Neuronal stem cell (in vitro differentiated cells): ENCODE measurements at places on chromosomes 13 and 19.

- no peak for DNase-seq
Observed at GRCh38 chr19:1618157-1619093, 13.2 kb upstream of the UQCR11 start.

- DNase-seq: no peak
Observed at GRCh38 chr19:7887408-7888144, 734 bp upstream of the LRRC8E start.

DNA sequence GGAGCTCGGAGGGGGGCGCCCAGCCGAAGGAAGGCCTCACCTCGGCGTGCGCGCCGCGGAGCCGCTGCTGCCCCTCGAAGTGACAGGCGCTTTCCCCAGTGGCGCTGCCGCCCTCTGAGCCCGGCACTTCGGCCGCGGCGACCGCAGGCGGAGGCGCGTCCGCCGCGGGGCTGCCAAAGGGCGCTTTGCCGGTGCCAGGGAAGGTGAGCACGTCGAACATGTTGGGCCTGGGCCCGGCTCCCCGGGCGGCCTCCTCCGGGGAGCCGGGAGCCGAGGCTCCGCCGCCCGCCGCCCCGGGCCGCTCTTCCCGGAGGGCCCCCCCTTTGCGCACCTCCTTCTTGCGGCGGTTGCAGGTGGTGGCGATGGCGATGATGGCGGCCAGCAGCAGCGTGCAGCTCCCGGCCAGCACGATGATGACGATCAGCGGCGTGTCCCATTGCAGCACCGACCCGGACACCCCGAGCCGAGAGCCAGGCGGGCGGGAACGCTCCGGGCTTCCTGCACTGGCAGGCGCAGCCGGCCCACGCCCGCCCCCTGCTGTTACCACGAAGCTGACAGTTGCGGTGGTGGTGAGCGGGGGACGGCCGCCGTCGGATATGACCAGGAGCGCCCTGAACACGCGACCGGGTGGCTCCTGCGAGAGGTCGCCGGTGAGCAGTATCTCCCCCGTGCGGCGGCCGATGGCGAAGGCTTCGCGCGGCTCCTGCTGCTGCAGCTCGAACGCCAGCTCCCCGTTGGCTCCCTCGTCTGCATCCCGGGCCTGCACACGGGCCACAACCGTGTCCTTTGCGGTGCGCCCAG, 2.5 kb downstream of the PCDH8 start:
- DNase-seq: peak; percentile 69

DNA sequence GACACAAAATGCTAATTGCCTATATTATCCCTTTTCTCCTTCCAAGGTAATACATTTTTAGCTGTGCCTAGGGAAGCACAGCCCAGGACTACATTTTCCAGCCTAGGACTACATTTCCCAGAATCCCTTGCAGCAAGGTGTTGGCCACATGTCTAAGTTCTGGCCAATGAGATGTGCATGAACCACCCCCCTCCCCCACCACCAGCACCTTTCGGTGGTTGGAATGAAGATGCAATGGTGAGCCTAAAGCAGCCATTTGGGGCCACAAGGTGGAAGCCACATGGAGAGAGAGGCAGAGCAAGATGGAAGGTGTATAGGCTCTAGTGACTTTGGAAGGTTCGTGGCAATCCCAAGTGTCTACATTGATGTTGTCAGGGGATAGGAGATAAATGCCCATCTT, 16.2 kb downstream of the UNC13A start:
- no peak for DNase-seq

DNA sequence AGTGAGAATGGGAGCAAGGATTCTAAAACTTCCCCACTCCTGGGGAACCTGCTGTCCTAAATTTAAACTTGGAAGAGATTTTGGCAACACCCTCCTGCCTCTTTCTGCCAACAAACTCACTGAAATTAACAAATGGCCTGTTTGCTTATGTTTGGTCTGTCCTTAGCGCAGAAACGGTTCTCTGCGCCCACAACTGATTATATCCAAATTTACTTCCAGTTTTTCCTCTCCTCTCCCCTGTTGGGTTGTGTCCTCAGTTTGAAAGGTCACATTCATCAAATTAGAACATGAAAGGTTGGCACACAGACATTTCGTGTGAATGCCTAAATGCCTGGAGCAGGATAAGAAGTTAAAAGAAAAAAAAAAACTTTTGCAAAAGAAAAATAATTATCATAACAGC, 56.4 kb upstream of the MRI1 start:
- DNase-seq: no peak

DNA sequence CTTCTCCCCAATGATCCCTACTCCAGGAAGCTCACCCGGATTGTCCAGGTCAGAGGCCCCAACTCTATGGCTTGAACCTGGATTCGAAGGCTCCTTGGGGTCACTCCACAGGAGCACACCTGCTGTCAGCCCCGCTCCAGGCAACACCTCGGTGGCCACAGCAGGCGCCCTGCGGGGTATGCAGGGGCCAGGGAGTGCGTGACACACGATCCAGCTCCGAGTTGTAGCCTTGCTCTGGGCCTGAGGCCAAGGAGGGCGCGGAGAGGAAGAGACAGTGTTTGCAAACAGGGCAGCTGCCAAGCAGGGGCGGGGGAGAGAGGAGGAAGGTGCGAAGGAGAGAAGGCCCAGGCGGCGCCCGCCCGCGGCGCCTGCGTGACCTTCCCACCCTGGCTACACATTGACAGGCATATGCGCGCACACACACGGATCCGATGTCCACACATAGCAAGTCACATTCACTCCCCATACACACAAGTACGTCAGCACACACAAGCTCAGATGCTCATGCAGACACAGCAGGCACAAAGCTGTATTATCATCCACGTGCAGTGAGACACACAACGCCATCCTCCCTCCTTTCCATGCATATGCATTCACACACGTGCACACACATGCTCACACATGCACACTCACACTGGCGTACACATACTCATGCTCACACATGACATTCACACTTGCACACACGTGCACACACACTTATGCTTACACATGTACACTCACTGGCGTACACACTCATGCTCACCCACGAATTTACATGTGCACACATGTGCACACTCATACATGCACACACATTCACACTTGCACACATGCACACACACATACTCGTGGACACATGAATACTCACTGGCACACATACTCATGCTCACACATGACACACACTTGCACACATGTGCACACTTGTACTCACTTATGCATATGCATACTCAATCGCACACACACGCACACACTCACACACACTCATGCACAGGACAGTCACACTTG, 10.4 kb downstream of the SBK2 start:
- DNase-seq: no peak

DNA sequence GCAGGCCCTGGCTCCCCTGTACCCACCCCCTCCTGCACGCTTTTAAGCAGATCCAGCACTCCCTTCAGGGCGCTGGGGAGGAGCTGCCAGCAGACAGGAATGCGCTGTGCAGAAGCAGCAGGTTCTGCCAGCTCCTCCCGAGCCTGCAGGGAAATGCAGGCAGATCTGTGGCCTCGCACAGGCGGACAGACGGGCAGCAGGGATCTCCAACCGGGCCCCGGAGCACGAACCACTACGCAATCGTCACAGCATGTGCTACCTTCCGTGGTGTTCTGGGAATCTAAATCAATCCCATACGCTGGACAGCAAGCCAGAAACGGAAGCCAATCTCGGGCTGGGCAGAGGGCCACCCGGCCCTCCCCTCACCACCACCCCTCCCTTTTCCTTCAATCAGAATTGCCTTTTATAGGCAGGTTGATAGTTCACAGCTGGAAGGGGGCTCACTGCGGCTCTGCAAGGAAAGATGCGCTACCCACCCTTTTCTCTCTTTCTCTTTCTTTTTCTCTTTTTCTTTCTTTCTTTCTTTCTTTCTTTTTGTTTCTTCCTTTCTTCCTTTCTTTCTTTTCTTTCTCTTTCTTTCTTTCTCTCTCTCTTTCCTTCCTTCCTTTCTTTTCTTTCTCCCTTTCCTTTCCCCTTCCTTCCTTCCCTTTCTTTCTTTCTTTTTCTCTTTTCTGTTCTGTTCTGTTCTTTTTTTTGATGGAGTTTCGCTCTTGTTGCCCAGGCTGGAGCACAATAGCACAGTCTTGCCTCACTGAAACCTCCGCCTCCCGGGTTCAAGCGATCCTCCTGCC, 99.9 kb downstream of the GNG7 start:
- DNase-seq: no peak

- DNase-seq: no peak
Observed at GRCh38 chr13:33207615-33207961, 78.0 kb downstream of the STARD13 start.

GRCh38 chr19:5204212-5204611, 136.4 kb downstream of the PTPRS start:
- DNase-seq: no peak

DNA sequence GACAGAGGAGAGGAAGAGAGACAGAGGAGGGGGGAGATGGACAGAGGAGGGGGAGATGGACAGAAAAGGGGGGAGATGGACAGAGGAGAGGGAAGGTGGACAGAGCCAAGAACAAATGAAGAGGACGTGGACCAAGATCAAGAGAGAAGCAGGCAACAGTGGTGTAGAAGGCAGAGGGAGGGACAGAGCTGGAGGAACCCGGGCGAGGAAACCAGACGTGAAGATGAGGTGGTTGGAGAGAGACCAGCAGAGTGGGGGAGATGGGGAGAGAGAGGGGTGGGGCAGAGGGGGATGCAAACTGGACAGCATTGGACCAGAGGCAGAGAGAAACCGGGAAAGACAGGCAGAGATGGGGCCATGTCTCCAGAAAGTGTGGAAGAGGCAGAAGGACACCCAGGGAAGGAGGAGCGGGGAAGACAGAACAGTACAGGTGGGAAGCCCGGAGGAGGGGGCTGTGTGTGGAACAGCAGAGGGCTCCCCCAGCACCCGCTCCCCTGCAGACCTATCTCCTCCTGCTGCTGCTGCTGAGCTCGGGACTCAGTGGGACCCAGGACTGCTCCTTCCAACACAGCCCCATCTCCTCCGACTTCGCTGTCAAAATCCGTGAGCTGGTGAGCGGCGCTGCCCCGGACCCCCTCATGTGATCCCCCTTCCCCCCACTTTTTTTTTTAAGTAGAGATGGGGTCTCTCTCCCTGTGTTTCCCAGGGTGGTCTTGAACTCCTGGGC, 1.3 kb downstream of the FLT3LG start:
- no peak for DNase-seq

DNA sequence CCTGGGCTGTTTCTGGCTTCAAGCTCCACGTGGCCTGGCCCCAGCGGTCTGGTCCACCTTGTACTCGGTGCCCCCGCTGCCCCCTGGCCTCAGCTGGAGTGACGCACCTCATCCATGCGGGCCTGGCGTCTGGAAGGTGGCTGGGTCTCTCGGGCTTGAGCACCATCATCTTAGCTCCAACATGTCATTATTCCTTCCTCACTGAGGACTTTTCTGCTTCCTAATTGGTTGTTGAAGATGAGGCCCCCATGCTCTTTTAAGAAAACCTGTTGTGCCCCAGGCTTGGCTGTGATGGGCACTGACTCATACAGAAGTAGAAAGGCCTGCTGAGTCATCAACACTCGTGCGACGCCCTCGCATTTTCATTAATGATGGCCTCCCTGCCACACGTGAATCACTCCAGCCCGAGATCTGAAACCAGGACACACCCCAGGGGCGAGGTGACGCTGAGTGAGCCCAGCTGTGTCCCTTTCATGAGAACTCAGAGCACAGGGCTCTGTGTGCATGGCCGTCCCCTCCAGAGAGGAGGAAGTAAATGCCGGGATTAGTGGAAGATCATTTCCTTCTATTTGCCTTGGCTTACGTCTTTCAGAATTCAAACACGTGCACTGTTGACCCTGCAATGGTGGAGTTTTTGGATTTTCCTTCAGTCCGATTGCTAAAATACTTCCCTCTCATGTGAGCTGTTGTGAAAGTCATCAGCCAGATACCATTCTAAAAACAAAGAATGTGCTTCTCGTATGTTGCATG, 14.0 kb upstream of the GJA3 start:
- no peak for DNase-seq

GRCh38 chr13:72489751-72490150, 237.7 kb downstream of the MZT1 start:
- DNase-seq: no peak

DNA sequence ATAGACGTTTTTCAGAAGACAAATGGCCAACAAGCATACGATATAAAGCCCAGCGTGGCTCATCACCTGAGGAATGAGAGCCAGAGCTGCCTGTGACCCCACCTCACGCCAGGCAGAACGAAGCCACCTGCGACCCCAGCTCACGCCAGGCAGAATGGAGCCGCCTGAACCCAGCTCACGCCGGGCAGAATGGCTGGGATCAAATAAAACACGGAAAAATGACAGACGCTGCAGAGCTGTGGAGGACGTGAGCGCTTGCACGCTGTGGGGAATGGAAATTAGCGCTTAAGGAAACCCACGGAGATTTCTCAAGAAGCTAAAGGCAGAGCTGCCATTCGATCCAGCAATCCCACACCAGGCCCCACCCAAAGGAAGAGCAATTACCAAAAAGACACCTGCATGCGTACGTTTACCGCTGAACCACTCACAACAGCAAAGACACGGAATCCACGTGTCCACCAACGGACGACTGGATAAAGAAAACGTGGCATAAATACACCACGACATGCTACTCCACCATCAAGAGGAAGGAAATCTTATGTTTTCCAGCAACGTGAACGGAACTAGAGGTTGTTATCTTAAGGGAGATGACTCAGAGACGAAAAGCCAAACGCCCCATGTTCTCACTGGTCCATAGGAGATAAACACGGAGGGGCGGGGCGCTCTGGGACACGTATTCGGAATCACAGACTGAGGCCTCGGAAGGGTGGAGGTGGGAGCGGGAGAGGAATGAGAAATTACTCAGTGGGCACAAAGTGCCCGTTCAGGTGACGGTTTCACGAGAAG, 30.7 kb upstream of the C13orf46 start:
- DNase-seq: no peak

DNA sequence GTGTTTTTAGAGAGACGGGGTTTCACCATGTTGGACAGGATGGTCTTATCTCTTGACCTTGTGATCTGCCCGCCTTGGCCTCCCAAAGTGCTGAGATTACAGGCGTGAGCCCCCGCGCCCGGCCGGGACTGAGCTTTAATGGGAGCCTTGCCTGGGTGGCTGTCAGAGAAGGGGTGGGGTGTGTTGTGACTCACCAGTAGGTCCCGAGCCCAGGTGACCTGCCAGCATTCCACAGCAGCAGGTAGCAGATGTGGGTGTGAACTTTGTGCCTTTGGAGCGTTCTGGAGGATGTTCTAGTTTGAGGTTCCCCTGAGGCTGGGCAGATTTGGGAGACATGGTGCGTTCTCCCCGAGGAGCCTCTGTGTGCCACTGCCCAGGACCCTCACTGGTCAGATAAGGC, 7.1 kb upstream of the EPN1 start:
- no peak for DNase-seq

- no peak for DNase-seq
Observed at GRCh38 chr13:110438776-110439175, 122.7 kb downstream of the RAB20 start.

DNA sequence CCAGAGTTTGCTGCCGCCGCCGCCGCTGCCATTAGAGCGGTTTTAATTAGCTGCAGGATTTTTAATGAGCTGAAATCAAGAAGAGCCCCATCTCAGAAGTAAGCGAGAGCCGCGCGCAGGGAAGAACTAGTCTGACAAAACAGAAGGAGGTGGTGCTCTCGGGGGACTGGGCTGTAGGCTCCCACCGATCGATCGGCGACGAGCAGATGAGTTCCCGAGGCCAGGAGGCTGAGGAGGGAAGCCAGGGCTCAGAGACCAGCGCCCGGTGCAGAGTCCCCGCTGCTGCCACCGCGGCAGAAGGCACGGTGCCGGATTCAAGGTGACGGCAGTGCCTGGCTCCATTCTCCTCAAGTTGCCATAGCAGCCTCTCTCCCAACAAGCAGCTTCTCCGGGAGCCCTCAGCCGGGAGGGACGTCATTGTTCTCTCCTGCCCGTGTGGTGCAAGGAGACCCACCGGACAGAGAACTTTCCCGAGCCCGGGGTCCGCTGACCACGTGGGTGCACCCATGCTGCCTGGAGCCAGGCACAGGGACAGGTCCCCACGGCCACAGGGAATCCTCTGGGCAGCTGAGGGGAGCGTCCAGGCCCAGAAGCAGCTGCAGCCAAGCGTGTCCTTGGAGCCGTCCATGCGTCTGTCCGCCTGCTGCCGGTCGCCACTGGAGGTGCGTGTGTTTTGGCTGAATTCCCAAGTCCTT, 62.9 kb downstream of the CHST8 start:
- no peak for DNase-seq
